ENCODE measurements at places on chromosomes 7 and 10. TPM values are rescaled to one million over a fixed set of nuclear protein-coding genes. Genes with fewer than 3 reads are reported as not detected.

DNA sequence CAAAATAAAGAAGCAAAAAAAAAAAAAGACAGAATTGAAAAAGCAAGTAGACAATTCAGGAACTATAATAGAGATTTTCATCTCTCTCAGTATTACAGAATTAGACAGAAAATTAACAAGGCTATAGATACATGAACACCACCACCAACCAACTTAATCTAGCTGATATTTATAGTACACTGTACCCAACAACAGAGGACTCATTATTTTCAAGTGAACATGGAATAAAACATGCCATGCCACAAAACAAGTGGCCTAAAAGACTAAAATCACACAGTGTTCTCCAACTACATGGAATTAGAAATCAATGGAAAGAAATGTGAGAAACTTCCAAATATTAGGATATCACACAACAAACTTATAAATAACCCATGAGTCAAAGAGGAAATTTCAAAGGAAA lies 9.1 kb downstream of the TMEM168 start:
- no peak for DNase-seq

DNA sequence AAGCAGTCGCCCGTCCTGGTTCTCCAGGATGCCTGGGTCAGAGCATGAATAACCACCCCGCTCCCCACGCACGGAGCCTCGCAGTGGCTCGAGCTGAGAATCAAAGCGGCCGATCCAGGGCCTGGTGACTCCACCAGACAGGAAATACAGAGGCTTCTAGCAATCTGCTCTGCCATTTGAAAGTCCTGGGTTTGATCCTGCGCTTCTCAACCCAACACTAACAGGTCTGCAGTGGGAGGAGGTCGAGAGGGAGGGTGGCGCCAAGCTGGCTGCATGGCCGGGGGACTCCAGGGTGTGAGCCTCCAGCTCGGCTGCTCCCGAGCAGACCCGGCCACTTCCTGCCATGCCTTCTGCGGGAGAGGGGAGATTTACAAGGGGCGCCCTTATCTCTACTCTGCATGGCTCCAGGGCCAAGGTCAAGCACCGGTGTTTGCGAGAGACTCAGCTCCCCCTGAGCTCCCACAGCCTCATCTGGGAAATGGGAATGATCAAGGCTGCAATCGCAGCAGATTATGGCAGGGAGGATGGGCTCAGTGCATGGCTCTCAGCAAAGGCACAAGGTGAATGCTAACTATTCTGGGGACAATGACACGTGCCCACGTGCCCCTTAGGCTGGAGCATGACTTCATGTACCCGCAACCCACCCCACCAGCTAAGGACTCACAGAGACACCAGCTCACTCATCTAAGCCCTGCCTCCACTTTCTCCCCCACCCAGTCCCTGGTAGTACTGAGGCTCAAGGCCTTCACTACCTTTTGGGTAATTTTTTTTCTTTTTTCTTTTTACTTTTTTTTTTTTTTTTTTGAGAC lies 73.9 kb upstream of the TNRC18 start:
- DNase-seq = no peak

- DNase-seq = peak; percentile 62
Observed at GRCh38 chr10:96910488-96911395, 78.6 kb downstream of the LCOR start.

CALHM1 gene
- not detected for total RNA-seq

DNA sequence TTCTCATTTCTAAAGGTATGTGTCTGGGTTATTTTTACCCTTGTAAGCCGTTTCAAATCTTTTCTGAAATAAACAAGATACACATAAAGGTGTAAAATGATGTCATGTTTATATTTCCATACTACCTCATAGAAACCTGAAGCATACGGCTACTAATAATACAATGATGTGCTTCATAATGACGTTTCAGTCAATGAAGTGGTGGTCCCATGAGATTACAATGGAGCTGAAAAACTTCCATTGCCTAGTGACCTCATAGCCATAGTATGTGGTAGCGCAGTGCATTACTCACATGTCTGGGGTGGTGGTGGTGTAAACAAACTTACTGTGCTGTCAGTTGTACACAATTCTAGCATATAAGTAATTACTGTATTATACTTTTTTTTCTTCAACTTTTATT lies 24.9 kb downstream of the EPDR1 start:
- DNase-seq = no peak

DNA sequence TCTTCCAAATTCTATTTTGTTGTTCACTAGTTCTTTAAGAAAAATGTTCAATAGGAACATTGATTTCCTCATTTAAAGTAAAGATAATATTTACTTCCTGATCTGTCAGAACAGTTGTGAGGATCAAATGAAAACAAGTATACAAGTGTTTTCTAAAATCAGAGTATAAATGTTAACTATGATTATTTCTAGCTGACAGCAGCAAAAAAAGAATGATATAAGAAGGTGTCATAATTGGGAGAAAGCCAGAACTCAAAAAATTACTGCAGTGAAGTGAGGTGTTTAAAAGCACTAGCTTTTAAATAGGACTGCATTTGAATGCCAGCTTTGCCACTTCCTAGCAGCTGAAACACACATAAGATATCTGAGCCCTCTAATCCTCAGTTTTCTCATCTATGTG lies 283.3 kb downstream of the RNLS start:
- DNase-seq = no peak

- DNase-seq = no peak
Observed at GRCh38 chr7:50450590-50451032, 461 bp upstream of the FIGNL1 start.

- DNase-seq = no peak
Observed at GRCh38 chr10:76905251-76905650, 732.4 kb downstream of the KCNMA1 start.

Data from MCF 10A (cell line).